ENCODE measurements at places on chromosomes 6 and 20.

DNA sequence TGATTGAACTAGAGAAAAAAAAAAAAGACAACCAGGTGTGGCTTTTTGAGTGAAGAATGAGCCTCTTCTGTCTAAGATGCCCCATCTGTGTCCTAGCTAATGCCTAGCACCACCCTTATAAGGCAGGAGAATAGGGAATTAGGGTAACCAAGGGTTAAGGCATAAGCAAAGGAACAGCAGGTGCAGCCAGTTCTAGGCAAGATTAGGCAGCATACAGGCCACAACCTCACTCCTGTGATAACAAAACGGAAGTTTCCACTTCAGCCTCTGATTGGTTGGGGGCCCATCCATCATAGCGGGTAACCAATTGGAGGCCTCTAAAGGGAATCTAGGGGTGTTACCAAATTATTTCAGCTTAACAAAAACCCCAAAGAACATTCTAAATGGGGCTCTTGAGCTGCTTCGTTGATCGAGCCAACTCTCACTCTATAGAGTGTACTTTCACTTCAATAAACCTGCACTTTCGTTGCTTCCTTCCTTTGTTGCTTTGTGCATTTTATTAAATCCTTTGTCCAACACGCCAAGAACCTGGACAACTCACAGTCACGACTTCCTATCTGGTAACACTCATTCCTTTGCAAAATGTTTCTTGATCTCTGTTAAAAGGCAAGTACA lies 61.9 kb upstream of the TAGAP start:
- peak; percentile 75 for DNase-seq

DNA sequence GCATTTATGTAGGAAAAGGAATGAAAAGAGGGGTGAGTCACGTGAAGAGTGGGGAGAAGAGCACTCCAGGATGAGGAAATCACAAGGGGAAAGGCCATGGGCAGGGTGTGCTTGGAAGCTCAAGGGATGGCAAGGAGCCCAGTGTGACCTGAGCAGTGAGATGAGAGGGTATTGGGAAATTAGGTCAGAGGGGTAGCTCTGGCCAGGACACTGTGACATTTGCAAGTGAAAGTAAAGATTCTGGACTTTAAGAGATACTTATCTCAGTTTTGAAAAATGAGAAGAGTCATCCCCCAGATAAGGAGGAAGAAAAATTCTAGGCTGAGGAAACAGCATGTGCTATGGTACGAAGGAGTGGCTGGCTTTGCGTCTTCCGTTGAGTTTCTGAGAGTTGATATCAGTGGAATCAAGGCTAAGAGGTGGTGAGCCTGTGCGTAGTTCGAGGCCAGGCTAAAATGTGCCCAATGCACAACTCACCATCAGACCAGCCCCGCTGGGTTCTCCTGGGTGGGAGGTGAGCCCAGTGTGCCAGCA lies 79.9 kb downstream of the GCLC start:
- DNase-seq = no peak

DNA sequence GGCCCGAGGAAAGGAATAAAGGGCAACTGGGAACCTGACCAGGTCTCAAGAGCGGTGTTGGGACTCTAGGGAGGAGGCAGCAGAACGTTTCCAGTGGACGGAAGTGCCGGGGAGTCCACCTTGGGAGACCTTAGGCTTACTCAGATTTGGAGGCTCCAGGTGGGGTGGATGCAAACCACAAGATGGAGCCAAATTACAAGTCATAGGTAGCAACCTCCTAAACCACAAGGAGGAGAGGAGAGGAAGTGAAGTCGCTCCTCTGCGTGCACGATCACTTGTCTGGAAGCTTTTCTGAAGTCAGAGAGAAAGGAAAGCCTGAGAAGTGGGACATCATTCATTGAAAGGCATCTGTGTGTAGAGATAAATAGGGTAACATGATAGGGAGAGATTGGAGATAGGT lies 9.3 kb downstream of the HLA-DOA start:
- DNase-seq = peak; percentile 33

DNA sequence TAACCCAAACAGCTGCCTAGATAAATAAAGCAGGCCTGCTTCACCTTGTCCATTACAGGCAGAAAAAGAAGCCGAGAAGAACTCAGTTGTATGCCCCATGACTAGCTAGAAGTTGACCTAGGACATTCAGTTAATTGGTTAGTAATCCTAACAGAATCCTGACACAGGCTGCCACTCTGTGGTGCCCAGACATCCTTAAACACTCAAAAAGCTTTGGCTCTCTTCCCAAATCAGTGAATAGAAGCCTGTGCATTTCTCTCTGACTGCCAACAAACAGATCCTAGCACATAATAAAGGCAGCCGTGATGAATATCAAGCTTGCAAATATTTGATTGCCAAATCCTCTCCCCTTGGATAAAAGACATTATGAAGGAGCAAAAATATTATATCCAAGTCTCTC lies 519.1 kb upstream of the EYS start:
- DNase-seq = no peak

DNA sequence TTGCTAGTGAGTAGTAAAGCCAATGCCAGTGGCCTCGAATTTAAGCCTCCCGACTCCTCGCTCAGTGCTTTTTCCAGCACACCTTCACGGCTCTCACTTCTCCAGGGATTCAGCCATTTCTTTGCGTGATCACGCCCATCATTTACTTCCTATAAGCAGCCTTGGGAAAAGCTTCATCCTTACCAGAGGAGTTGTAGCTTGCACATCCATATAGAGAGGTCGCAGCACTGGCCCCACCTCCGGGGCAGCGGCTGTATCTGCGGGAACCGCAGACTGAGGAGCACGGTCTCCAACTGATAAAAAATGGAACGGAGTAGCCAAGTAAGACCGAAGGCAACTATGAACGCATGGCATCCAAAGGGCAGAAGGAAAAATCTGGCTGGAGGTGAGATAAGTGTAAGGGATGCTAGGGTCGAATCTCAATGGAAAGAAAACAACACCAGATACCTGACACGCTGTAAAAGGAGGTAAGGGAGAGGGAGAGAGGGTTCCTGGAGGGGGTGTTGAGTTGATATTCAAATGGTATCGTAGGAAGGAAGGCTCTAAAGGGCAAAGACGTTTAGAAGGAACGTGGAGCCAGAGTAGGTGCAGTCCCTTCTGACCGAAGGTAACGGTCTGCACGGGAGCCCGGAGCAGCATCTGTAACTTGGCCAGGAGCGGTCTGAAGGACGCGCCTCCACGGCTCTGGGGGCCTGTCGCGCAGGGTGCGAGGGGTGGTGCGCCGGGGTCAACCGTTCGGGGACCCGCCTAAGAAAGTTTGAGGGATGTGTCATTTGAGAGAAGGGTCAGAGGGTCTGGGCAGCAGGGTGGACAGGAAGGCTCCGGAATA lies 640 bp downstream of the NFS1 start:
- DNase-seq = peak; percentile 49

GRCh38 chr6:131954775-131955107 lies 3.6 kb upstream of the CCN2 start:
- no peak for DNase-seq

- DNase-seq = no peak
These were observed 118.5 kb downstream of the PDSS2 start for GRCh38 chr6:107340881-107341280.

DNA sequence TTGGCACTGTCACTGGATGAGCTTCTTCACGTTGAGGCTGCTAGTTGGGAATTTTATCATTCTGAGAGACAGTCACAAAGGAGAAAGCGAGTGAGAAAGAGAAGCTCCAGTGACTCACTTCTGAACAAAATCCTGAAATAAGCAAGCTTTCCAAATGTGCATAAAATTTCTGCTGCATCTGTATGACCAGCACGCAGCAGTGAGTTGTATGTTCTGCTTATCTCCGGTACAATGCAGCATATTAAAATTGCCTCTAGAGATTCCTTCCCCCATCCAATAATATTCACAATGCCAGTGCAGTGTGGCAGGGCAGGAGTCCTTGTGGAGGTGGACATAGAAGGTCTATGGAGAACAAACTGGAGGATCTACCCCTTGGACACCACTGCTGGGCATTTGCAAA lies 290.5 kb downstream of the ADGB start:
- no peak for DNase-seq

DNA sequence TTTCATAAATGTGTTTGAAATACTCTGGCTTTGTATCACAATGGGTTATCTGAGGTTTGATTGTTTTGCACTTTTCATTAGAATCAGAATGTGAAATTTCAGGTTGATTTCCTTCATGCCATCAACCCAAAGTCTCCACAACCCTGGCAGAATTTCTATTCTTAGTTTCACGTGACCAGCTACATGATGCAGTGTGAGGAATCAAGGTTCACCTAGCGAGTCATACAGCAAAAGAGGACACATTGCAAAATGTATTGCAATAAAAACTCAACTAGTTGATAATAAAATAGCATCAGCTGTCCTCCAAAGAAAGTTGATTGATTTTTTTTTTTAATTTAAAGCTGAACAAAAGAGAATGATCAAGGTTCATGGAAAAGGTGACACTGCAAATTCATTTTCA lies 2.2 kb downstream of the HAO1 start:
- DNase-seq = no peak

DNA sequence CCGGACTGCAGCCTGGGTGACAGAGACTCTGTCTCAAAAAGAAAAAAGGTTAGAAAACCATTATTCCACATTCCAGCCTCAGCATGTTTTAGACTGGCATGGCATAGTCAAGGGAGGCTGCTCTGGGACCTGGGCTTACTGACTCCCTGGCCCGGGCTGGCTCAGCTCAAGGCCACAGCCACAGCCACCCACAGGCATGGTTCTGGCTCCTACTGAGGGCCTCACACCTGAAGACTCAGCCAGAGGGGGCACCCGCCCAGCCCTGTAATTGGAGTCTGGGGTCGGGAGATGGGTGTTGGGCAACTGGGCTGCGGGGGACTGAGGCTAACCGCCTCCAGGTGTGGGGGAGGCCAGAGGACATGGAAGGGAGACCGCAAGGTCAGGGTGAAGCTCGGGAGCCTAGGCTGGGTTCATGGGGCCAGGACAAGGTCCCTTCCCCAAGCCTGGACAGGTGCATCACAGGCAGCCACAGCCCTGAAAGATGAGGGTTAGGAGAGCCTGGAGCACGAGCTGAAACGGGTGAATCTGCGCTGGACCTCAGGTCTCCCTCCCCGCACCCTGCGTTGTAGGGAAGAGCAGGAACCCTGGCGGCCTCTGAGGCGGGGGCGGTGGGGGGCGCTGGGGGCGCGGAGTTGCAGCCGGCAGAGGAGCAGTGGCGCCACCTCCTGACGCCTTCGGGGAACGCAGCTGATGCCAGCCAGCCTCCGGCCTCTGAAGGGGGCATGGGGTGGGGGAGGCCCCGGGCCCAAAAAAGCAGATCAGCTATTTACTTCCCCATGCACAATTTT lies 67.7 kb upstream of the SRSF6 start:
- DNase-seq = no peak

DNA sequence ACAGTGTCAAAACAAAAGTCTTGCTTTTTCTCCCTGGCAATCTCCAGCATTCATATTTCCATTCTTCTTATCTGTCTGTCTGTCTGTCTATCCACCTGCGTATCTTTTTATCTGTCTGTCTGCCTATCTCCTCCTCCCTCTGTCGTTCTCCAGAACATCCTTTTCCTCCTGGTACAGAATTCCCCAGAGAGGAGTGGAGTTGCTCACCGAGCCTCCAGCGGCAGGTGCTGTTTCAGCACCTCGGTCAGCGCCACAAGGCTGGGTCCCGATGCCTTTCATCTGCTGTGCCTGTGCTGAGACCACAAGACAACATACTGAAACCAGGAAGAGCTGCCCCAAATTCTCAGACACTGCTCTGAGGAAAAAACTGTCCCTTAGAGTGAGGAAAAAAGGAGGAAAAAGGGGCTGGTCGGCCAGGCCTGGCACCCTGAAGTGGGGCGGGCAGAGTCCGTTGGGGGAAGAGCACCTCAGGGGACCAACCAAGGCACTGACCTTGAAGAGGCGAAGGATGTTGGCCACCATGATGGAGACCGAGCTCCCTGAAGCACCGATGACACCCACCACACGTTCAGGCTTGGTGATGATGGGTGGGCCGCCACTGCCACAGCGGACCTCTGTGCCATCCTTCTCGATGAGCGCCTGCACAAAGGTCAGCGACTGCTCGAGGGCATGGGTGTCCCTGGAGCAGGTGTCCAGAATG lies 13.3 kb downstream of the GRM4 start:
- peak; percentile 12 for DNase-seq

GRCh38 chr6:93654548-93654947 lies 235.2 kb upstream of the EPHA7 start:
- no peak for DNase-seq

- DNase-seq = no peak
These were observed 59.3 kb downstream of the SHPRH start for GRCh38 chr6:145904868-145905267.

DNA sequence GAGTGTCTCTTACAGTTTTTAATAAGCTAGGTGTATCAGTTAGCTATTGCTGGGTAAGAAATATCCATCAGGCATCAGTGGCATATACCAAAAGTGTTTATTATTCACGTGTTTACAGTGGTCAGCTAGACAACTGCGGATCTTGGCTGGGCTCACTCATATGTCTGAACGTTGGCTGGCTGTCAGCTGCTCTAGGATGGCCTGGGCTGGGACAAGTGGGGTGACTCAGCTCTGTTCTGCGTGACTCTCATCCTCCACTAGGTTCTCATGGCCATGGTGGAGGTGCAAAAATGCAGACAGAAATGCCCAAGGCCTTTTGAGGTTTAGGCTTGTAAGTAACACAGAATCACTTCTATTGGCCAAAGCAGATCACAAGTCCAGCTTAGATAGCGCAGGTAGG lies 22.0 kb downstream of the ZNF341 start:
- no peak for DNase-seq

GRCh38 chr20:63536241-63536977 lies 767 bp downstream of the PTK6 start:
- DNase-seq = no peak

- no peak for DNase-seq
These were observed 13.1 kb upstream of the PBOV1 start for GRCh38 chr6:138231381-138231886.

GRCh38 chr6:160398674-160399271 lies 50.6 kb downstream of the SLC22A3 start:
- DNase-seq = no peak

GRCh38 chr20:16902662-16903061 lies 154.5 kb downstream of the OTOR start:
- DNase-seq = no peak

All from CD8-positive, alpha-beta memory T cell (primary cell).